M059J (cell line): ENCODE measurements at places on chromosomes 13 and 19. TPM values are rescaled to one million over a fixed set of nuclear protein-coding genes. Genes with fewer than 3 reads are reported as not detected.

SWSAP1 gene
- 2.4 and 2.7 TPM in 2 replicates for total RNA-seq

GRCh38 chr13:95404141-95404882, 103.1 kb upstream of the ABCC4 start:
- DNase-seq, result peak; percentile 76

DNA sequence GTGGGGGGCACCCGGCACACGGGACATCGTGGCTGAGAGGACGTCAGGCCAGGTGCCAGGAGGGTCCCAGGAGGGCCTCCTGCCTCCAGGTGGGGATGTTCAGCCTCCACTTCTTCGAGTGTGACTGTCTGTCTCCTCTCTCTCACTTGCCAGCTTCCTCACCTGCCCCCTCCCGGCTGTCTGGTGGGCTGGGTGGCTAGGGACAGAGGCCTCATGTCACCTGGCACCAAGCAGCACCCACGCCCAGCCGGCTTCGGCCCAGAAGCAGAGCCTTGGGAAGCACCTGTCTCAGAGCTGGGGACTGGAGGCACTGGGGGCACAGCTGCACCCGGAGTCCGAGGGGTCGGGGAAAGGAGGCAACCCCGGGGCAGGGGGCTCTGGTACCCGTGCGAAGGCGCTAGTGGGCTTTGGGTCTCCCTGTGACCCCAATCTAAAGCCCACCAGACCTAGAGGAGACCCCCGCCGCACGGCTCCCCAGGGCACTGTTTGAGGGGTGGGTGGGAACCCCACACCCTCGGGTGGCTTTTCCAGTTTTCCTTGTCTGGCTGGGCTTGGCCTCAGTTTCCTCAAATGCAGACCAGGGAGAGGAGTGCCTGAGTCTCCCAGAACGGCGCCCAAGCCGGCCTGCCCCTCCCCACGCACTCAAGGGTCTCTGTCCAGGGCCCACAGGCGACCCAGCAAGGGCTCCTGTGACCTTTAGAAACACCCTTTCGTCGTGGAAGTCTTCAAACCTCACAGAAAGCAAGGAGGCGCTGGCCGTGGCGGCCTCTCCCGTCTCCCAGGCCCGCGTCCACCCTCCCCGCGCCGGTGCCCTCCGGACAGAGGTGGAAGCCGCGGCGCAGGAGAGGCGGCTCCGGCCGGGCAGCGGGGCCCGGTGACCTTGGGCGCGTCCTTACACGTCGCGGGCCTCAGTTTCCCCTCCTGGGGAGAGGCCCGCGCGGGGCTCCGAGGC, 664 bp upstream of the HCN2 start:
- DNase-seq, result no peak

DNA sequence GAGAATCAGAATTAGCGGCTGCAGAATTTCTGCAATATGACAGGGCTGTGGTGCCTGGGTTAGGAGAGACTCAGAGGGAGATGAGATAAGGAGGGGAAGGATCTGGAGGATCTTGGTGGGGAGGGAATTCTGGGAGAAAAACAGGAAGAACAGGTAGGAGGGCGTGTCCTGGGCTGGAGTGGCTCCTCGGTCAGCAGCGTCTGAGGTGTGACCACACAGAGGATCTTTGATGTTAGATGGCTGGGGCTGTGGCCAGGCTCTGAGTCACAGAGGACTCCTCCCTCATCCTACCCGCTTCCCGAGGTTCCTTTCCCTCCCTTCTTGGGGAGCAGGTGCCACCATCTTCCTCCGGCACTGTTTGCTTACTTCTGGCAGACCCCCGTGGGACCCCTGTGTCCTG, 6.4 kb upstream of the KLK6 start:
- DNase-seq, result peak; percentile 53

MEDAG gene
- total RNA-seq, result 0.07 and 0.12 TPM in 2 replicates

DNA sequence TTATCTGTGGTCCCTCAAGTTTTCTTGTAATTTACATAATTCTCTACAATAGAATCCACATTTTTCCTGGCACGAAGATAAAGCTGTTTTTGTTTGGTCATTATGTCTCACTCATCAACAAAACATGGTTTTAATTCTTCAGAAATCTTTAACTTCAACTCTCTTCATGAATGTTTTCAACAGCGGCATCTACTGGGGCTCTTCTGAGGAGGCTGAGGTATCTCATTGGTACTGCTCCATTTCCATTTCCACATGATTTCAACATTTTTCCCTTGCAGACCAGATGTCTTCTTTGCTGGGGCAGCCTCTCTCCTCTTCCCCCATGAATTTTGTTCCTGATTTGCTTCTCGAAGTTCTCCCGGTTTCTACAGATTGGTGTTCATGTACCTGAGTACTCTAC, 5.8 kb upstream of the KBTBD7 start:
- no peak for DNase-seq
